Ovary (tissue), 10 donors: ENCODE measurements at places on chromosomes 16 and 17. TPM values are rescaled to one million over a fixed set of nuclear protein-coding genes. Genes with fewer than 3 reads are reported as not detected.

Gene CDH5
- total RNA-seq: 10.8 TPM

Gene KRT9
- not detected for total RNA-seq

DNA sequence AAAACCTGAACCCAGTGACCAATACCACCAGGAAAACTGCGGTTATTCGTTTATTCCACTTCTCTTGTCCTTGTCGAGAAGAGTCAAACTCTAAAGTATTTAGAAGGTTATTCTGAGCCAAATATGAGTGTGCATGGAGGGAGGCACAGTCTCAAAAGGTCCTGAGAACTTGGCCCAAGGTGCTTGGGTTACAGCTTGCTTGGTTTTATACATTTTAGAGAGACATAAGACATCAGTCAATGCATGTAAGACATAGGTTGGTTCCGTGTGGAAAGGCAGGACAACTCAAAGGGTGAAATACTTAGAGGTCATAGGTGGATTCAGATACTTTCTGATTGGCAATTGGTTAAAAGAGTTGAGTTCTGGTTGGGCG is 681 bp upstream of the TRAP1 start:
- DNase-seq: no peak

DNA sequence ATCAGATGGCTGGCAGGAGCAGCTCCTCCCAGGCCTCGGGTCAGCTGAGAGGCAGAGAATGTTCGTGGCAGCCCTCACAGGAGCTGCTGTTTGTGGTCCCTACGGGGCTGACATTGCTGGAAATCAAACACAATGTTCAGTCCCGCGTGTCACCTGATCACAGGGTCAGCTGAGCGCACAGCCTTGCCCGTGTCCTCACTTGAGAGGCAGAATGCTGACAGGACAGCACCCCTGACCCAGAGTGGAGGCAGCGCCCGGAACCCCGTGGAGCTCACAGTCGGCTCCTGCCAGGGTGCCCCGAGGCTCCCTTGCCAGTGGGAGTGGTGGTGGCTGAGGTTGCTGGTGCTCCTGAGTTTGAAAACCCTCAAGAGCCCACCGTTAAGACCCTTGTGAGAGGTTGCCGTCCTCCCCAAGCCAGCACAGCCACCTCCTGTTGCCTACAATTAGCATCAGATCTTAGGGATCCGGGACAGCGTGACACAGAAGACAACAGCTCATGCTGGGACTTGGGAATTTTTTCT is 3.6 kb upstream of the CHMP6 start:
- peak; percentile 7 for DNase-seq

- DNase-seq: no peak
These were observed 8.1 kb downstream of the LDAF1 start for GRCh38 chr16:21166561-21166961.

DNA sequence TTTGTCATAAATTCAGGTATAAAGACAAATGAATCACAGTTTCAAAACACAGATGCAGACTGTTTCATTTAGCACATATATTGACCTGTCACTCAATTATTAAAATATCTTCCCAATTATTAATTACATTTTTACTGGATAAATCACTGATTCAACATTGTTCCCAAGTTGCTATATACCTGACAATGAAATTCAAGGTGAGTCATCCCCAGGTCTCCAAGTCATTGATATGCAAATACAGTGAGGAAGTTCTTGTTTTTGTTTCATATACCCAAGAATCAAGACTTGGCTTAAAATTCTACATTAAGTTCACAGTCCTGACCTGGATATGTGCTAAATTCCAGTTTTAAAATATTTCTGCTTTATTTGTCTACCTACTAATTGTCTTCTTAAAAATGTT is 599.3 kb upstream of the PSMD7 start:
- DNase-seq: no peak

DNA sequence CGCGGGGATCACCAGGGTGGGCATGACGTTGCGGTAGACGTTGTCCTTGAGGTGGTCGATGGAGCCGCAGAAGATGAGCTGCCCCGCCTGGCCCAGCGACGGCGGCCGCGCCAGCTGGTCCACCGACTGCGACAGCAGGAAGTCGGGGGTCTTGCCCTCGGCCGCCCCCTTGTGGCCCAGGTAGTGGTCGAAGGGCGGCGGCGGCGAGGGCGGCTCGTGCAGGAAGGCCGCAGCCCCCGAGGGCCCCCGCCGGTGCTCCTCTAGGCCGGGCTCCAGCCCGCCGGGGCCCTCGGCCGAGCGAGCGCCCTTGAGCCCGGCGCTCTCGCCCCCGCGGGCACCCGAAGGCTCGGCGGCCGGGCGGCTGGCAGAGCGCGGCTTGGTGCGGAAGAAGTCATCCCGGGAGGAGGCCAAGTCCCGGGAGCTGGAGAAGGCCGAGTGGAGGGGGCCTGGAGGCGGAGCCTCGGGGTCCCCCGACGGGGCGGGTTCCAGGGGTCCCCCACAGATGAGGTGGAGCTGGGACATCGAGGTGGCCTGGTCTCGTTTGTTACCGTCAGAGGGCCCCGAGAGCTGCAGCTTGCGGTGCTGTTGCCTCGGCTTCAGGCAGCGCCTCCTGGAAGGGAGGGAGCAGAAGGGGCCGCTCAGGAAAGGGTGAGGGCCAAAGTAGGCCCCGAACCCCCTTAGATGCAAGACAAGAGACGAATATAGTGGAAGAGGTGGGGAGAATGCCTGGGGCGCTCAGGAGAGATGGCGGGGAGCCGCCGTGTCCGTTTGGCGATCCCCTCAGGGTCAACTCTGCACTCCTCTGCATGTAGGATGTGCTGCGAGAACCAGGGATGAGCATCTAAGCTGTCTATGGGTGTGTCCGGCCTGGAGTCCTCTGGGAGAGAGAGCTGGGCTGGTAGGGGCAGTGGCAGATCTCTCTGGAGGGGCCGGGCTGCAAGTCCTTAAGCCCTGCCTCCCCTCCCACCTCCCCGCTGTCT is 8.8 kb downstream of the FAM171A2 start:
- DNase-seq: peak; percentile 81

- no peak for DNase-seq
These were observed 14.8 kb downstream of the MPRIP start for GRCh38 chr17:17057057-17057551.
